Fibroblast of skin of scalp (primary cell): ENCODE measurements at places on chromosomes 3 and 15.

GRCh38 chr3:10224794-10225665 lies 23.2 kb upstream of the TATDN2 start:
- peak; percentile 75 for DNase-seq

DNA sequence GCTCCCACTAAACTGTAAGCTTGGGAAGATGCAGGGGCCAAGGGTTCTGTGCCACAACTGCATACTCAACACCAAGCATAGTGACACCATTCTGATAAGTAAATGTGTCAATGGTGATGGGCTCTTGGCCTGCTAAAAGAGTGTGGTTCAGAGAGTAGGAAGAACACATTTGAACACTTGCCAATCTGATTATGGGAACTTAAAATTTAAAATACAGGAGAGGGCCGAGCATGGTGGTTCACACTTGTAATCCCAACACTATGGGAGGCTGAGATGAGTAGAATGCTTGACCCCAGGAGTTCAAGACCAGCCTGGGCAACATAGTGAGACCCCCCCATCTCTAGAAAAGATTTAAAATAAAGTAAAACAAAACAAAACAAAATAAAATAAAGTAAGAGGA lies 34.1 kb downstream of the PTPN9 start:
- DNase-seq: no peak

DNA sequence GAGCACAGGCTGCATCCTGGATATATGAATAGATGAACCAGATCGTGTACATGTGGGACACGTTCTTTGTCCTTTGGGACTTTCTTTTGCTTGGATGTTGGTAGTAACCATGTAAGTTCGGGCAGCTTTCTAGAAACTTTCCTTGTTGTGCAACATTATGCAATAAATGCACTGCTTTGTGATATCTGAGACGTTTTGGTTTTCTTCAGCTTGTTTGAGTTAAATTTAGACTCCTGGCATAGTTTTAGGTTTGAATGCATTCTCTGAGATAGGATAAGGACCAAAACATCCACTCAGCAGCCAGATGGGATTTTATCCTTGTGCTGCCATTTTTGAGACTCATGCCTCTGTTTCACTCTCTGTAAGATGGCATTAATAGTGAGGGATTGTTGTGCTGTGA lies 158.9 kb downstream of the IGF1R start:
- DNase-seq: peak; percentile 83

- no peak for DNase-seq
Observed at GRCh38 chr3:196625331-196625730, 14.2 kb upstream of the NRROS start.

DNA sequence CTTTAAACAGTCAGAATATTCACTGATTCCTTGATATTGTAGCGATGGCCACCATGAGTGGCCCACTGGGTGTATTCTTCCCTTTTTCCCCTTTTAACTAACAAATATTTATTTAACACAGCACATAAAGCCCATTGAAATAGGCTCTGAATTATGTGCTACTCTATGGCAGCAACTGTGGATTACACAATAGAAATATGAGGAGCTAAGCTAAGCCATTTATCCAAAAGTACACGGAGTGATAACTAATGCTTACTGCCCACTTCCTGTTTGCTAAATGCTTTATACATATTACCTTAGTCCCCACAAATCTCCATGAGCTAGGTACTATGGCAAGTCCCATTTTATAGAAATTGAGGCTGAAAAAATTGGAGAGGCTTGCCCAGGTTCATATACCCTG lies 17.9 kb downstream of the ILDR1 start:
- DNase-seq: no peak

GRCh38 chr3:57596495-57597126 lies 533 bp downstream of the ARF4 start:
- peak; percentile 96 for DNase-seq

GRCh38 chr3:48367201-48367600 lies 4.8 kb upstream of the FBXW12 start:
- no peak for DNase-seq

- DNase-seq: peak; percentile 92
Observed at GRCh38 chr3:99774467-99774866, 43.2 kb upstream of the CMSS1 start.
